Daoy (cell line): ENCODE measurements at places on chromosomes 2 and 18. TPM values are rescaled to one million over a fixed set of nuclear protein-coding genes. Genes with fewer than 3 reads are reported as not detected.
A peak's percentile ranks its signal among the peaks of the same experiment; 100 is the strongest.

Gene CNDP1
- not detected in 2 replicates for total RNA-seq

DNA sequence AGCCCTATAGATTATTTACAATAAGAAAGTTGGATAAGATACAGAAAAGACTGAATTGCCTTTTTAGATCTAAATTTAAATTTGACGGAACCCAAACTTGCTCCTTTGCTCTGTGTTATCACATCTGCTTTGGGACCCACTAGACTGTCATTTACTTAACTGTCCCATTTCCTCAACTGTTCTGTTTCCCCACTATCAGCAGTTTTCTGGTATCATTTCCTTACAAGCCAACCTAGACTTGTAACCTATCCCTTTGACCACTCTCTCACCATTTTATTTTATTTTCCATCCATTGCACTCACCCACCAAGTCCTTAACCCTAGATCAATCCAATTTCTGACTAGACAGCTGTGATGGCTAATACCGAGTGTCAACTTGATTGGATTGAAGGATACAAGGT, 38.6 kb upstream of the CD28 start:
- no peak for DNase-seq

Gene PPP1R1C
- total RNA-seq: 1.7 and 1.9 TPM in 2 replicates

DNA sequence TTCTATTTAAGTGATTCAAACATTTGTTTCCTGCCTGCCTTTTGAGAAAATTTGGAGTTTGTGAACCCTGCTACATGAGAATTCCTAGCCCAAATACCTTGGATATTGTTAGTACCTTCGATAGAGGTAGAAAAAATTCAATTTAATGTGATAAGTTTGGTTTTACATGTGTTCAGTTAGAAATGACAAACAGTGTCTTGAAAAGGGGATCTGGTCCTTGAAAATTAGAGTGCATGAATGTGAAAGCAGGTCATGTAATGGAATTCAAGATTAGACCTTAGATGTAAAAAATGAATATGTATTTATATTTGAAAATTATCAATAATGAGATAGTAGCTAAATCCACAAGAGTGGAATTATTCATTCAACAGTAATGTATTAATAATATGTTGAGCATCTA, 70.5 kb downstream of the PIK3C3 start:
- no peak for DNase-seq

Gene PROM2
- total RNA-seq: 0.17 TPM in 1 of 2 replicates, not detected in the other

DNA sequence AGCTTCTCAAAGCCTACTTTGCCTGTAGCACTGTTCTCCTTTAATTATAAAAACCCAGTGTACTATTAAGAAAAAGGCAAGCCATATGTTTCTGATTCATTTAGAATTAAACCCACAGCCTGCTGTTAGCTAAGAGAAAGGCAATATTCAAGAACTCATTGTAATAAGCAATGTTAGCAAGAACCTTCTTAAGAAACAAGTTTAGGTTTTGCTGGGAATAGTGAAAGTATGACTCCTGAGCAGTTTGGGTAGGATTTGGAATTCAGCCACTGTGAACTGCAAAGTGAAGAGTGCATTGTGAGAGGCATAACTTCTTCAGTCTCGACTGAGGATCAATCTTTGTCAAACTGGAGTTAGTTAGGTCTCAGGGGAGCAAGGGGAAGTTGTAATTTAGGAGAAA, 206.5 kb upstream of the NT5C1B start:
- no peak for DNase-seq

DNA sequence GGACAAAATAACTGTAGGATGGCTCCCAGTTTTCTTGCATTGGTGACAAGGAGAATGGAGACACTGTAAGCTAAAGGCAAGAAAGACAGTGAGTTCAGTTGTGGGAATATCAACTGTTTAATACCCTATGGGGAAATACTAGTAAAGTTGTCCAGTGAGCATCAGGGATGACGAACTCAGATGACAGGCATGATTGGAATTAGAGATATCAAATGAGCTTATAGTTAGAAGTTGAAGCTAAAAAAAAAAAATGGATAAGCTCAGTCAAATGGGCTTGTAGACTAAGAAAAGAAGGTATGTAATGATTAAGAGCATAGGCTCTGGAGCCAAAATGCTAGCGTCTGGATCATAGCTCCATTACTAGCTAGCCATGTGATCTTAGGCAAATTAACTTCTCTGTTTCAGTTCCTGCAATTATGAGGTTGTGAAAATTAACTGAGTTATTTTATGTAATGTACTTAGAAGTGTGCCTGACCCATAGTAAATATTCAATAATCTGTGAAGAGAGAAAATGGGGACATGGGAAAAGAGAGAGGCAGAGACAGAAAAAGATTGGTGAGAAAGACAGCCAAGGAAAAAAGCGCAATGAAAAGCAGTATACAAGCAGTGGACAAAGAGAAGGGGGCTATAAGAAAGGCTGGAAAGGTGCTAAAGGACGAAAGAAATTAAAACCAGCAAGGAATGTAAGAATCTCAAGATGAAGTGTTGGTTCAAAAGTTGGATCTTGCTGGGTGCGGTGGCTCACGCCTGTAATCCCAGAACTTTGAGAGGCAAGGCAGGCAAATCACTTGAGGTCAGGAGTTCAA, 95.7 kb upstream of the SLC39A10 start:
- DNase-seq: peak; percentile 58

- no peak for DNase-seq
Measured at GRCh38 chr2:196218106-196218505, 46.7 kb upstream of the STK17B start.

DNA sequence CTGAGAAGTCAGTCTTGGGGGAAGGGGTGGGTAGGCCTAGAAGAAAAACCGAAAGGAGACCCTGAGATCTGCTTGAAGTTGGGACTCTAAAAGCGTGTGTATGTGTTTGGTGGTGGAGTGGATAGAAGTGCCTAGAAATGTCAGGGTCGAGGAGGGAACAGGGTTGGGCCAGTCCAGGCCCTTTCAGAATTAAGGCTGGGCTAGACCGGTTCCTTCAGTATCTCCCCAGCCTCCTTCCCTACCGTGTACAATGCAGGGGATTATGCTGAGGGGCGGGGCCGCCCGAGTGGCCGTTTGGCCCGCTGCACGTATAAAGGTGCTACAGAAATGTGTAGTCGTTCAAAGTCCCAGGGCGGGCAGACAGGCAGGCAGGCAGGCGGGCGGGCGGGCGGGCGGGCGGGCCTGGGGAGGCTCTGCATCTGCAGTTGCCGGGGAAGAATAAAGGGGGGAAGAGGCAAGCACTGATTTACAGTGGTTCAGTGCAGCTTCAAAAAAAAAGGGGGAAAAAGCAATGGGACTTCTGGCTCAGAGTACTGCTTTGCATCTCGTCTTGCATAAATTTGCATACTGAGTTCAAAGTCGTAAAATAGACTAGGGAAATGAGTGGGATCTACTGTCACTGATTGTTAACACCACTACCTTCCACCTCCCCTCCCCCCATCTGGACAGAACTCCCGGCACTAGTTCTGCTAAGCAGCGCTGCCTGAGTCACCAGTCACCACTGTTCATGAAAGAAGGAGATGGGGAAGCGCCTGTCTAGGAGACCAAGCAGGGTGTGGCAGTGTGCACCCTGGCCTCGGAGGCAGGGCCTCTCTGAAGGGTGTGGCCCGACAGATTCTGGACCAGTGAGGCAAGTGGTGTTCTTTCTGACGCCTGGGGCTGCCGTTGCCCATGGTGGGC, 3.6 kb downstream of the IGFBP2 start:
- DNase-seq: peak; percentile 72

Gene GPR35
- total RNA-seq: 0.33 and 1.1 TPM in 2 replicates

- DNase-seq: no peak
Measured at GRCh38 chr2:120177001-120177621, 46.1 kb downstream of the TMEM185B start.

DNA sequence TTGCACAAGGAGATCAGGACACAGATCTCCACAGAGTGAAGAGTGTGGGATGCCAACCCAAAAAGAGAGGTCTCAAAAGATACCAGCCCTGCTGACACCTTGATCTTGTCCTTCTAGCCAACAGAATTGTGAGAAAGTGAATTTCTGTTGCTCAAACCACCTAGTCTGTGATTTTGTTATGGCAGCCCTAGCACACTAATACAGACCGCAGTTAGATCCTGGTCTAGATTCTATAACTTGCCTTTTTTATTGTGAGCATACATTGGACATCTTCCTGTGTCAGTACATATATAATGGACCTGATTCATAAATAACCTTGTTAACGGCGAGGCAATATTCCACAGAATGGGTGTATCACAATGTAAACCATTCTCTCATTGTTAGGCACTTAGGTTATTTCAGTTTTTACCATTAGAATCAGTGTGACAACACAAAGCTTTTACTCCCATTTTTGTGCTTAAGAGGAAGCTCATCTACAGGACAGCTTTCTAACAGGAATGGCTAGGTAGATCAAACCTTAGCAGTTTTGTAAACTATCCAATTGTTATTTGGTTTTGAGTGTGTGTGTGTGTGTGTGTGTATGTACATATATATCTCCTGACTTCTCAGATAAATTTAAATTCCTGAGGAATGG, 89.0 kb downstream of the ACSL3 start:
- no peak for DNase-seq

- DNase-seq: no peak
Measured at GRCh38 chr2:125535089-125535488, 1120.9 kb upstream of the GYPC start.

Gene DYNAP
- not detected in 2 replicates for total RNA-seq

Gene CIAO1
- 136 and 166 TPM in 2 replicates for total RNA-seq

Gene FAM237A
- not detected in 2 replicates for total RNA-seq

GRCh38 chr18:23133860-23134779, 1.2 kb upstream of the CABLES1 start:
- DNase-seq: no peak

DNA sequence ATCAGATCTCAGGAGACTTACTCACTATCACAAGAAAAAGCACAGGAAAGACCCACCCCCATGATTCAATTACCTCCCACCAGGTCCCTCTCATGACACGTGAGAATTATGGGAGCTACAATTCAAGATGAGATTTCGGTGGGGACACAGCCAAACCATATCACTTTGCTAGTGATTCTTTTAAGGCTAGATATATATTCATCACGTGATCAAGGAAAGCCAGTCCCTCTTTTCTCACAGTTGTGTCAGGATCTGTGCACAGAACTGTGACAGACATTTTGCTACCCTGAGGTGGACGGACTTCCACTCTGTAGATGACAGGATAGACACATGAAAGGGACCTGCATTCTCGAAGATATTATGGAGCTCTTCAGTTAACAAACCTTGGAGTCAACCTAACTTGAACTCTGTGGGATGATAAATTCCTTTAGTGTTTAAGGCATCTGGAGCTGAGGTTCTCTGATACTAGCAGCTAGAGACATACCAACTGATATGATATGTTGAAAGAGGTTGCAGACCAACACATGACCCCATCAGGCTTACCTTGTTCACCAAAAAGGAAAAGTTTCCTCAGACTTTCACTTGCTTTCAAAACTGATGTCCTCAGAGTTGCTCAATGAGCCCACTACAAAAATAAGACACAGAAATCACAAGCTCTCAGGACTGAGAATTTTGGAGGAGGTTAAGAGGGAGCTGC, 66.3 kb upstream of the SCG2 start:
- DNase-seq: no peak

Gene MOGAT1
- total RNA-seq: not detected in 2 replicates

- no peak for DNase-seq
Measured at GRCh38 chr2:205982776-205983327, 103.1 kb downstream of the INO80D start.

DNA sequence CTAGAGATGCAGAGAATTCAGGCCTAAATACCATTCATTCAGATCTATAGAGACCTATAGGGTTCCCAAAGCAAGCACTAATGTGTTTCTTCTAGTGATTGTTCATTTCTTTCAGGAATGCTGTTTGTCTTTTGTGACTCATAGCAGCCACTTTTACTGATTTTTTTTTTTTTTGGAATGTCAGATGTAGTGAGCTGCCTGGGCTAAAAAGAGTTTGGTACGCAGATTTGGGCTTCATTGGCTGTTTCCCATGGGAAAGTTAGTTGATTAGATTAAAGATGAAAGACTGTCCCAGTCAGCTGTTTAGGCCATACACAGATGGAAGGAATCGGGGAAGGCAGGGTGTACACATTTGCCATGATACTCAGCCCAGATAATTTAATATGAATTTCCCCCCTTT, 87.6 kb downstream of the CDC42EP3 start:
- peak; percentile 75 for DNase-seq

DNA sequence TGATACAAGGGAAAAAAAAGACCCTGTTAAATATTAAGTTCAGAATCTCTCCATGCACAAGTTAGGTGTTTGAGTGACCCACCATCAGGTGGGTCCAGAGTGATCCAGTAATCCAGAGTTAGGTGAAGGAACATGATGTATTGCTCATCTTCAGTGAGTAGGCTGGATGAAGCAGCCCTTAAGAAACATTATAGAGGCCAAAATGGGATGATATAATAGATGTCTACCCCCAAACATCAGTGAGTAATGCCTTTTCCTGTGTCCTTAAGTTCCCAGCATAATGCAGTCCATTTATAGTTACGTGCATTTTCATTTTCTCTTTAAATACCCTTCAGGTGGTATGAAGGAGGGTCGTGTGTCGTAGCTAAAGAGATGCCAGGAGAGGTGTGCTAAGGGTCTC, 89.6 kb downstream of the MAP4K4 start:
- DNase-seq: no peak
